ENCODE measurements at places on chromosomes 7 and 10.

GRCh38 chr7:91846436-91846835 lies 34.1 kb downstream of the MTERF1 start:
- no peak for DNase-seq

- DNase-seq, result no peak
Measured at GRCh38 chr10:78850644-78851435, 217.9 kb upstream of the ZMIZ1 start.

DNA sequence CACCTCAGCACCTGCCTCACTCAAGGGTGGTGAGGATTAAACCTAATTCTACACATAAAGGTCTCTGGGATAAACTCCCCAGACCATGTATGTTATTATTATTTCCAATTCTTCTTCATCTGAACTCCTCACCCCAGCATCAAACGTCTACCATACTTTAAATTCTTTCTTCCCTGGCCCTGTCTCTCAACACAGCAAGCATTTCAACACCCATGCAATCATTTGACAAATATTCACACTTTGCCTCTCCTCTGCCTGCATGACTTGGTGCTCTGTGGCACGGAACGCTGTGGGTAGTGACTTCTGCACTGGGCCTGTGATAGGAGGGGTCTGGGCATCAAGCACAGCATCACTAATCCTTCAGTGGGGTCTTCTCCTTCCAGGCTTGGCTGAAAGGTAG lies 490.8 kb downstream of the TNS3 start:
- DNase-seq, result no peak

- no peak for DNase-seq
Measured at GRCh38 chr10:112383325-112383724, 9.4 kb downstream of the ACSL5 start.

- no peak for DNase-seq
Measured at GRCh38 chr10:98326621-98327027, 58.6 kb upstream of the LOXL4 start.

DNA sequence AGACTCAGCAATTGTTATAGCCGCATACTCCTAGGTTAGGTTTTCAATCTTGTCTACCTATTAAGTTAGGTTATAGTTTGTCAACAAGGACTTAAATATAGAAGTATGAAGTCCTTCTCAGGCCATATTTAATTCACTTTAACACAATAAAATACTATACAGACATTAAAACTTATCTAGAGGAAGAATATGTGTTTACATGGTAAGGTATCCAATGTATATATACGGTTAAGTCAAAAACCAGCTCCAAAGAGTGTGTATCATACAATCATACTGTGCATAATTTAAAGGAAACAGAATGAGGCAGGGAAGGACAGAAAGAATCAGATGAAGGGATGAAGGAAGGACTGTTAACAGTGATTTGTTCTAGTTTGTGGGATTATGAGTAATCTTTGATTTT lies 79.5 kb upstream of the LANCL2 start:
- DNase-seq, result no peak

DNA sequence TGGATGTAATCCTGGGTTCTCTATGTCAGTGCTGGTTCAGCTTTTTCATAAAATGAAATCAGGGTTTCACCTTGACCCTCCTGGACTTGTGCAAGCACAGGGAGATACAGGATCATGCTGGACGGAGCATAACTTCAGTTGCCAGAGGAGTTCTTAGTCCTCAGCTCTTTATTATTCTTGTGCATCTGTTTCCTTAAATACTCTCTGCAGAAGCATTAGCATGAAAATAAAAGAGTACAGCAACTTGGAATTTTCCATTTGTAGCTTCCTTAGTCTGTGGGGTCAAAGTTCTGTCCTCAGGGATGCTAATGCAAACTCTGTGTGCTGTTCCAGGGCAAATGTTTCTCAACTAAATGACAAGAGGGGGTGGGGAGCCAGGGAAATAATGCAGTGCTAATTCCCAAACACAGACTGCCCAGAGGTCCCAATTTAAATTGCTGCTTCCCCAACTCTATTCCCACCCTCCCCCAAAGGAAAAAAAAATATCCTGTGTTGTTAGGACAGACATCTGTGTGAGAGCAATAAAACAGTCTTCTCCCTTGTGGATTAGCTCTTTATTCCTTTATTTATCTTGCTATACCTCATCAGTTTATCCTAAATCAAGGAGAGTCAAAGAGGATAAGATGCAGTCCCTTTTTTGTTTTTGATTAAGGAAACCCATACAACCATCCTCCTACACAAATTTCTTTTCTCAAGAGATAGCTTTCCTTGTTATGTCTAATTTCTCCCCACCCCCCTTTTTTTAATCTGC lies 905.0 kb downstream of the LRMDA start:
- DNase-seq, result peak; percentile 83

DNA sequence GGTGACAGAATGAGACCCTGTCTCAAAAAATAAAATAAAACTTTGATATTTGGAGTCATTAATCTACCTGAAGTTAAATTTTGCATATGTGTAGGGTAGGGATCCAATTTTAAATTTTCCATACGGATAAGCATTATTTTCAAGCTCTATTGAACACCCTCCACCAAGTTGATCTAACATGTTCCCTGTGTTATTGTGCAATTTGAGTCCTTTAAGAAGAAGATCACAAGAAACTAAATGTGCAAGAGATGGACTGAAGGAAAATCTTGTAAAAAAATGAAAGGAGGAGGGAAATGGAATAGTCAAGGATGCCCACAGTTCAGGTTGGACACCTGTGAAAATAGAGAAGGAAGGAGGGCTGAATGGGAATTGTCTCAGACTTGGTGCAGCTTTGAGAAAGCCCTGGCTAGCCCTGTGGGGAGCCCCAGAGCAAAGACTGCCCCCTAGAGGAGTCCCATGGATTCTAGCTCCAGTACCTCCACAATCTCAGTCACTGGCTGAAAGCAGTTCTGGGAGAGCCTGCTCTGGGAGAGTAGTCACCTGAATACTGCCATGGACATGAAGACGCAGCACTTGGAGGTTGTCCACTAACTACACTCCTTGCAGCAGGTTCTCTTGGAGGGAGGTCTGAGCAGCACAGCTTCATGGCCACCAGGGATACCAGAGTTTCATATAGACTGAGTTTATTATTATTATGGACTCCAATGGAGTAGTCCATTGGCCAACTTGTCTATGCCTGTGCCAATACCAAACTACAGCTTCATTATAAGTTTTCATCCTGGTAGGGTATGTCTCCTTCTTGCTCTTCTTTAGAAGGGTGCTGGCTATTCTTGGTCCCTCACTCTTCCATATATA lies 5.7 kb upstream of the TIAL1 start:
- no peak for DNase-seq

GRCh38 chr7:77783545-77783944 lies 14.7 kb downstream of the TMEM60 start:
- no peak for DNase-seq

- no peak for DNase-seq
Measured at GRCh38 chr7:144834641-144835144, 1.2 kb downstream of the TPK1 start.

- no peak for DNase-seq
Measured at GRCh38 chr7:67900456-67900855, 903.8 kb downstream of the TYW1 start.

DNA sequence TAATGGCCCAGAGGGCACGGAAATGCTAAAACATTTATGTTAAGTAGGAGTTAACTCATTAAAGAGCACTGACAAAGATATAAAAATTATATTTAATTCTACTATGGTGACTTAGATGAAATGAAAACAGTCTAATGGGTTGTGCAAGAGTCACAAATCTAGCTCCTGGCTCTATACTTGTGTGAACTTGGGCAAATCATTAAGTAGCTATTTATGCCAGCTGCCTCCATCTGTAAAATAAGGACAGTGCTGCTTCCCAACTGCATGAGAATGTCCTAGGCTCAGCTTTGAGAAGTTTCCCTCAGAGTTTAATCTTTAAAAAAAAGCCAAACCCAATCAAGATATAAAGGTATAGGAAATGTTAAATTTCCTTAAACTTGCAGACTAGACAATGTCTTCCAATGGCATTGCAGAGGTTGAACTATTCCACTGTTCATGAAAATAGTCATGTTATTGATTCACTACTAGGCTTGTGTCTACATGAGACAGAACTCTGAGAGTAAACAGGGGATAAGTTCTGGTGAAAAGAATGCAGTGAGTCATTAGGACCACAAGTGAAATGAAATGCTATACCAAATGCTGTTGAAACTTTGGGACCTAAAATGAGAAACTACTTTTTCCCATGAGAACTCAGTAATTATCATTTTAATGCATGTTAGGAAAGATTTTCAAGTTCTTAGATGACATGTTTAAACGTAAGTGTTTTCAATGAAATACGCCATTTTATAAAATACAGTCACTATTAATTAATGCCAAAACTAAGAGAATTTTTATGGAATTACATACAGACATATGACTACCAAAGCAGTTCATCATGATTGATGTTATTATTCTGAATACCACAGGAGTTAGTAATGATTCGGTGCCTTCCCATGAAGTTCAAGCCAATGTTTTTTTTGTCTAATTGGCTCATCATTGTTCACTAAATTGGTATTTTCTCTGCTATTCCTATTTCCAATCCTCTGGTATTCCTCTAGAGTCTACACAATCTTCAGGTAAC lies 84.2 kb downstream of the CDK6 start:
- DNase-seq, result no peak

DNA sequence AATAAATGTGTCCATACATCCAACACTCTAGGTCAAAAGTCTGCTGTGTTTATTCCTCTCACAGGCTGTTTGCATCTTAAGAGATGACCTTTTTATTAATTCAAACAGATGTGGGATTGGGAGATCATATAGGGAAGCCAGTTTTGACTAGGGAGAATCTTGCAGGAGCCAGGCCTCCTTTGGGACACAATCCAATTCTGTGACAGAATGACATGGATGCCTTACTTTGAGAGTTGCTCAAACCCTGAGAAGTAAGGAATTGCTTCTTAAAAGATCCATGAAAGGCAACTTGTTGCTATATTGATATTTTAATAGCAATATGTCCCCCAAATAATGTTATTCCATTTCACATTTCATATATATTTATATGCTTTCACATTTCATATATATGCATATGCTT lies 53.5 kb upstream of the CACNB2 start:
- no peak for DNase-seq

GRCh38 chr7:30510124-30511075 lies 5.8 kb upstream of the GGCT start:
- no peak for DNase-seq

DNA sequence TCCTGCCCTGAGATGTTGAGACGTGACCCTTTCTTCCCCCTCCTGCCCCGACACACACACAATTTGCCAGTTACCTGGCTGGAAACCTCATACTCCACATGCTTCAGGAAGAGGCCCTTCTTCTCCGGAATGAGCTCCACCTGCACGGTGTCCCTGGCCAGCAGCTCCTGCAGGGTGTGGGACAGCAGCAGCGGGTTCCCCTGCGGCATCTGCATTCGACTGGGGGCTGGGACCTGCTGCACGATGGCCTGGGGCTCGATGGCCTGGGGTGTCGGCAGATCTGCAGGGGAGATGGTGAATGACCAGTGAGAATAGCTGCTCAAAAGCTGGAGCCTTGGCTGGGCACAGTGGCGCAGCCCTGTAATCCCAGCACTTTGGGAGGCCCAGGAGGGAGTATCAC lies 36.0 kb downstream of the NUDT1 start:
- no peak for DNase-seq

GRCh38 chr7:99139036-99139435 lies 4.9 kb downstream of the SMURF1 start:
- DNase-seq, result no peak

DNA sequence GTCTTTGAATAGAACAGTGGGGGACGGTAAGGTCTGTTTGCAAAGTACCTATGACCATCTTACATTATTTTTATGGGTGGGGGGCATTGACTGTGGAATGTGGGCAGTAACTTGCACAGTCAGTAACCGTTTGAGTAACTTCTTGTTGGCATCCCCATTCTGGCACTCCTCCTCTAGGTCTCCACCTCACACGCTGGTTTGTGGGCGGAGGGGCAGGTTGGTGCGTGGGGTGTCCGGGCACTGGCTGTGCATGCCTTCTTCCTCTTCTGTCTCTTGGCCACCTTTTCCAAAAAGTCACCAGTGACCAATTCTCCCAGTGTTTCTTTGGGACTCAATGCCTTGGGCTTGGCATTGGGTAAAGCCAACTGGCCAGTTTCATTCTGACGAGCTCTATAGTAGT lies 43.6 kb downstream of the DNAJB6 start:
- no peak for DNase-seq

DNA sequence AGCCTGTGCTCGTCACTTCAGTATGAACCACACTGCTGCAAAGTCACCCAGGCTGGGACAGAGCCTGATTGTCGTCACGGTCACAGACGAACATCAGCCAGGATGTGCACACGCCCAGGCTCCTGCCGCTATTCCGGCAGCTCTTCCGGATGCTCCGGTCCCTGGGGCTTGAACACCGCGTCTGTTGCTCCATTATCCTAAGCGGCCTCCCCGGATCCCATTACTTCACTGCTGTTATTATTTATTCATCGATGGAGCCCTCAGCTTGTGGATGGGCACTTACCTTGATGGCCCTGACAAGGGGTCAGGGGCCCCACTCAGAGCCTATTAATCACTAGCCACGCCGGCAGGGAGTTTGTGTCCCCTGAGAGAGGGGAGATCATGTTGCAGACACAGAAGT lies 120.8 kb upstream of the PCBD1 start:
- DNase-seq, result no peak

GRCh38 chr10:58414270-58415041 lies 29.2 kb downstream of the TFAM start:
- DNase-seq, result peak; percentile 67

DNA sequence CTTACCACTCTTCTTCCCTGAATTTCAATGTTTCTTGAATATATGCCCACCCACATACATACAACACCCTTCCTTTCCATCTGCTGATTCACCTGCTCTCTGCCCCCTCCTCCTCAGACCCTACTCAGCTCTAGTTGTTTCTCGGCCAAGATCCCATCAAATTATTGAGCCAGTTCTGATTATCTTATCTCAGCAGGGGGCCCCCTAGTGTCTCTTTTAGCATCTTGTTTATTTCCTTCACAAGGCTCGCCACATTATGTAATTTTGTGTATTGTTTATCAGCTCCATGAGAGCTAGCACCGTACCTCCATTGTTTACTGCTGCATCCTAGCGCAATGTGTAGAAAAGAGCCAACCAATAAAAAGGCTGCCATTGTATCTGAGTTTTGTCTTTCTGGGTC lies 71.9 kb downstream of the FAM13C start:
- no peak for DNase-seq

- peak; percentile 50 for DNase-seq
Measured at GRCh38 chr7:84701524-84702306, 485.1 kb downstream of the SEMA3D start.
